ENCODE measurements at places on chromosomes 11 and 22.
A peak's percentile ranks its signal among the peaks of the same experiment; 100 is the strongest.

- DNase-seq = no peak
These were observed 37.2 kb upstream of the RAG2 start for GRCh38 chr11:36635066-36635862.

GRCh38 chr11:131723088-131723487 lies 352.7 kb downstream of the NTM start:
- no peak for DNase-seq

GRCh38 chr11:32176223-32176934 lies 85.5 kb downstream of the RCN1 start:
- peak; percentile 58 for DNase-seq

GRCh38 chr11:91396236-91397133 lies 828.1 kb upstream of the FAT3 start:
- DNase-seq = no peak

- no peak for DNase-seq
These were observed 190.3 kb upstream of the ZC3H12C start for GRCh38 chr11:109902764-109903433.

DNA sequence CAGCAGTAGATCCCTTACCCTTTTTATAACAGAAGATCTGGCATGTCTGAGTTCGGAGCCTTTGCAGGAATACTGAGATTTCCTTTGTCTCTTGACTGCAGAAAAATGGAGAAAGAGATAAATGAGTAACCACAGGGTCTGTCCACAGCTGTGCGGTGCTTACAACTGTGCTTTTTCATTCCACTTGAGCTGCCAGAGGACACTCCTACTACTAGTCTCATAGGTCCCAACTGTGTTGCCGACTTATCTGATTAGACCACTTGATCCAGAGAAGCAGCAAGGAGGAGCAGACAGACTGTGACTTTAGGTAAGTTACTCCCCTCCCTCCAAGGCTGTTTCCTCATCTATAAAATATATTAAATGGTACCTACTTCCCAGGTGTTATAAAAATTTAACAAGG lies 17.5 kb downstream of the FAM227A start:
- DNase-seq = no peak

GRCh38 chr22:46515208-46516111 lies 22.0 kb downstream of the CELSR1 start:
- DNase-seq = no peak

- DNase-seq = no peak
These were observed 21.3 kb upstream of the ELFN2 start for GRCh38 chr22:37448516-37449127.

- DNase-seq = no peak
These were observed 82.9 kb downstream of the OSBP2 start for GRCh38 chr22:30777587-30777986.

DNA sequence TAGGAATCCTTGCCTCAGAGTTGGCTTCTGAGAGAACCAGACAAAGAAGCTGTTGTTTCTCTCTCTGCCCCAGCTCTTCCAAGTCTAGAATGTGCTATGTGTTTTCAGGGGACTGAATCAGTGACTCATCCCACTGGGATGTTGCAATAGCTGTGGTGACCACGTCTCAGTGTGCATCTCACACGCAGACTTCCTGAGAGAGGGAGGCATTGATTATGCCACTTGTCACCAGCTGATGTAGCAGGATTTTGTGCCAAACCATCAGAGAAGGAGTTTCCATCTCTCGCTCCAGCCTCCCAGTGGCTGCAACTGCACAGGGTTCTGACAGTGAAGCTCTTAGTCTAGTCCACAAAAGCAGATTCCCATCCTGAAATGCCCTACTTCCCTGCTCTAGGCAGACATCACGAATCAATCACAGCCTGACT lies 455.8 kb downstream of the MIAT start:
- DNase-seq = no peak

- no peak for DNase-seq
These were observed 37.9 kb downstream of the SBF1 start for GRCh38 chr22:50436841-50437341.

DNA sequence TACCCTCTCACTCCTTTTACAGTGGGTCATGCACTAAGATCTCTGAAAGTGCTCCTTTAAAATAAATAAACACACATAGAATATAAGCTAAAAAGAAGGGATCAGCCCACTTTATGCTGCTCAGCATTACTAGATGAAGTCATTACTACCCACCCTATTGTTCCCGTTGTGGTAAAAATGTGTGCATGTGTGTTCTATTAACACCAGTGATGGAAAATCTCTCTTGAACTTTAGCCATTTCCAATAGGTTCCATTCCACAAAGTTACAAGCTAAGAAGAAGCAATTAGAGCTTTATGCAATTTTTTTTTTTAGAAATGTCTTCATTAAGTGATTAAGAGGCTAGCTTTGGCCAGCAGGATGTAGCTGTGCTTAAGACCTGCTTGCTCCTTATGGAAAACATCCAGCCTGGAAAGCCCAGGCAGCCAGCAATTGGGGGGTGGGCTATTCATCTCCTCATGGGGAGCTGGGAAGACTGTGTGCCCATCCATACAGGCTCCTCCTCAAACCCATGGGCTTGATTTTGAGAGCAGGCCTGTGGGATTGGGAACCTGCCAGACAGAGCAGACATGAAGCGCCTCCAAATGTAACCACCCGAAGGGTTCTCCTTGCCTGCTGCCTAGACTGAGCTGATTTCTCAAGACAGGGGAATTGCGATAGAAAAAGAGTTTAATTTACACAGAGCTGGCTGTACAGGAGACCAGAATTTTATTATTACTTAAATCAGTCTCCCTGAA lies 92.9 kb upstream of the PARVA start:
- no peak for DNase-seq

DNA sequence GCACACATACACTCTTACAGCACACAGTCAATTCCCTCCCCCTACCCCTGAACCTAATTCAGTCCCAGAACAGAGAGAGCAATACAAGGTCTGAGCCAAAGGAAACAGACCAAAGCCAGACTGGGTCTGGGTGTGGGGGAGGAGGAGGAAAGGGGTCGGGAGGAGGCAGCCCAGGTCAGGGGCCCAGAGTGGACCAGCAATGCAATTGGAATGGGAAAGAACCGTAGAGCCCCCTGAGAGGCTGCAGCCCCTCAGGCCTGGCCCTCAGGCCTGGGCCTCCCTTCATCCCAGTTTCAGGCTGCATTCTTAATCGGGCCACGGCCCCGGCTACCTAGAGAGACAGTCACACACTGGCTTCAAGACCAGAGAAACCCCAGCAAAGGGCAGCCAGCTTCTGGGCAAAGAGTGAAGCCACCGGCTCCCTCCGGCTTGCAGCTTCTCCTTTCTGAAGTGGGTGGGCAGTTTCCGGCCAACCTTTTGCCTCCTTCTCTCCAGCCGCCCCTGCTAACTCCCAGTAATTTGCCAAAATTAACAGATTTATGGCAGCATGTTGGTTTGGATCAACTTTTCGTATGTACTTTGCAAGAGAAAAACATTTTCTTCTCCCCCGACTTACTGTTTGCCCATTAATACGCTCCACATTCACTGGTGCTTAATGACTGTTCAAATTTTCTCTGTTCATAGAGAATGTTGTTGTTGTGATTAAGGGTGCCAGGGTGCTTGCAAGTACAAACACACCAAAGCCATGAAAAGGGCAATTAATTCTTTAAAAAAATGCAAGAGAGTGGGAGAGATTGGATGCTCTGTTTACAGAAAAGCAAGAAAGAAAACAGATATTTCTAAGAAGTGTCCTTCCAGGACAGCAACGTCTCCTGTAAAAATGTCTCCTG lies 488.3 kb downstream of the MN1 start:
- no peak for DNase-seq
